Fibroblast of skin of back (primary cell): ENCODE measurements at places on chromosomes 11 and 22.
A peak's percentile ranks its signal among the peaks of the same experiment; 100 is the strongest.

DNA sequence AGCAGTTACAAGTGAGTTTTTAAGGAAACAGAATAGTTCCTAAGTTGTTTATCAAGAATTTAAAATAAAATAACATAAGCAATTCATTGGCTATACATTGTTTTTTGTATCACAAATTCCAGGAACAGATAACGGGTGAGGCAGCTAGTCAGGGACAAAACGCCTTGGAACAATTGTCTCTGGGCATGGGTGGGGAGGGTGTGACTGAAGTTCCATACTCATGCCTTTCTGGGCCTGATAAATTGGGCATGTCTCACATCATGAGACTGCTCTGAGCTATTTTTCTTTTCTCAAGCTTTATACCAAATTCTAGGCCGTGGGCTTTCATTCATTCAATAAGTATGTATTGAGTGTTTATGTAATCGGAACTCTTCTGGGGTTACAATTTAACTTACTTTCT is 21.6 kb downstream of the FOLR3 start:
- DNase-seq, result no peak

GRCh38 chr11:132588366-132588765 is 943.9 kb downstream of the OPCML start:
- DNase-seq, result peak; percentile 44

DNA sequence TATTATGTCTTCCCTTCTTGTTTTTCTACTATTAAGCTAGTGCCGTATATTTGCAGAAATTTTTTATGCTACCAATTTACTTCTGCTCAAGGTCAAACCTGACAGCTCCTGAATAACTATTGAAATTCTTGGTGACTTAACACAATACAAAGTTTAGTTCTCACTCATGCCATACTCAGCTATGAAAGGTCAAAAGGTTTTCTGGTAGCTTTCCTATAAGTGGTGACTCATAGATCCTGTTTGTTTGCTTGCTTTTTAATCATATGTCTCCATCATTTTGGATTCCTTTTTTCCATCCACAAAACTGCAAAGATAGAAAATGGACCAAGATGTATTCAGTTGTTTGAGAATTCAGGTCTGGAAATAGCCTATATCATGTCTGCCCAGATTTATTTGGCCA is 855.8 kb upstream of the LRRC4C start:
- peak; percentile 30 for DNase-seq

DNA sequence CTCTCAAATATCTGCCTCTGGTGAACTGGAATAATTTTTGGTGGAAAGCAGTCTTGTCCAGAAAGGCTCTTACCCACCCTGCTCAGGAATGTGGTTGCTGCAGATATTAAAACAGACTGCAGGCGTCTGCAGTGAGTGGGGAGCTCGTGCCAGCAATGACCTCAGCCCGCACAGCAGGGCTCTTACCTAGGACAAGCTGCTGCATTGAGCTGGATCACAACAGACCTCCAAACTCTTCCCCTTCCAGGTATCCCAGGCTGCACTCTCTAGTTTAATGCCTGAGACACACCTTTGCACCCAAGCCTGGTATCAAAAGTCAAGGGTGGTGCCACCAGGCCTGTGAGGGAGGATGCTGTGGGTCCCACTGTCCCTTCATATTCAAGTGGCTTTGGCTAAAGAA is 69.7 kb upstream of the CDON start:
- no peak for DNase-seq

DNA sequence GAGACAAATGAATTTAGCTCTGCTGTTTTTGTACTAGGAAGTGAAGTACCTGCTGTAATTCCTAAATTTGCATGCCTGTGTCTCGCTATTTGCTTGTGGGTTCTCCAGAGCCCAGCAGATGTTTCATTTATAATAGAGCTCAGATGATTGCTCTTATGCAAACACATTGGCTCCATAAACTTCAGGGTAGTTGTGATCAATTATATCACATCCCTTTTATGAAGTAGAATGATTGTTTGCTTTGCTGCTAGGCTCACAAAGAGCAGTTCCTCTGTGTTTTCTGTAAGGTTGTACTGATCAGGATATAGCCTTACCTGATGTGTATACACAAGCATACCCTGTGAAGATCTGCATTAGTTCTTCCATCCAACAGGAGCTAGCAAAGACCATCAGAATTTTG is 64.1 kb downstream of the C11orf87 start:
- DNase-seq, result no peak

DNA sequence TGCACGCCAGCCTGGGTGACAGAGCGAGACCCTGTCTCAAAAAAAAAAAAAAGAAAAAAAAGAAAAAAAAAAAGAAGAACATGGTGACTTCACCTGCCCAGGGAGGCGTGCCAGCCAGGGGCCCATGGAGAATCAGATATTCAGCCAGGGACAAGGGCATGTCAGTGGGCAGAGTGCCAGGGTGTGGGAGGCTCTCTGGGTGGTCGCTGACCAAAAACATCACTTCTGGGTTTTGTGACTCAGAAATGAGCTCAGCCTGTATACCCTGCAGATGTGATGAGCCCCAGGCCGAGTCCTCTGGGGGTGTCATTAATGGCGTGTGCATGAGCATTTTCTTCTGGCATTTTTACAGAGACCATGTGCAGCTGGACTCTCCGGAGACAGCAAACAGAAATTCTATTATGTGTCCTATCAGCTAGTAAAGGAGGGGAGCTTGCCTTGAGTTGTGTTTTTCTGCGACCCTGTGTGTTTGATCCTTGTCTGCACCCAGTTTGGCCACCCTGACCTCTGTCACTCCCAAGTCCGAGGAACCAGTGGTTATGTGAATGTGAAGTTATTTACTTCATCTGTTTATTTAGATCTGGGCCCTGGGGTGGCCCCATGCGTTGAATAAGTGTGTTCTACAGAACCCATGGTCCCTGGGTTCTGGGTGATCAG is 53.6 kb downstream of the BCR start:
- peak; percentile 79 for DNase-seq

DNA sequence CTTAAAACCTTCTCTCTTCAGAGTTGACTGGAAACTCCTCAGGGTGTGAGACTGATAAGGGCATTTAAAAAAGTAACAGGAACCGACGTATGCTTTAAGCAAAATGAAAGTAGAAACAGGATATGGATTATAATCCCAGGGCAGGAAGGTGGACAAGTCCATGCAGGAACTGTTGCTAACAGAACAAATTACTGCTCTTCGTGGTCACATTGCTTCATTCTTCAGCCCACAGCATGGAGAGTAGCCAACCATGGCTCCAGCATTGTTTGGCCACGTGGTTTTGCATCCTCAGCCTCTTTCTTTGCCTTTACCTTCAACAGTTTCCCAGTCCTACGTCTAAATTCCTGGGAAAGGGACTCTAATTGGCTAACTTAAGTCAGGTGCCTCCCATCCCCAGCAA is 563.1 kb upstream of the ISX start:
- no peak for DNase-seq

DNA sequence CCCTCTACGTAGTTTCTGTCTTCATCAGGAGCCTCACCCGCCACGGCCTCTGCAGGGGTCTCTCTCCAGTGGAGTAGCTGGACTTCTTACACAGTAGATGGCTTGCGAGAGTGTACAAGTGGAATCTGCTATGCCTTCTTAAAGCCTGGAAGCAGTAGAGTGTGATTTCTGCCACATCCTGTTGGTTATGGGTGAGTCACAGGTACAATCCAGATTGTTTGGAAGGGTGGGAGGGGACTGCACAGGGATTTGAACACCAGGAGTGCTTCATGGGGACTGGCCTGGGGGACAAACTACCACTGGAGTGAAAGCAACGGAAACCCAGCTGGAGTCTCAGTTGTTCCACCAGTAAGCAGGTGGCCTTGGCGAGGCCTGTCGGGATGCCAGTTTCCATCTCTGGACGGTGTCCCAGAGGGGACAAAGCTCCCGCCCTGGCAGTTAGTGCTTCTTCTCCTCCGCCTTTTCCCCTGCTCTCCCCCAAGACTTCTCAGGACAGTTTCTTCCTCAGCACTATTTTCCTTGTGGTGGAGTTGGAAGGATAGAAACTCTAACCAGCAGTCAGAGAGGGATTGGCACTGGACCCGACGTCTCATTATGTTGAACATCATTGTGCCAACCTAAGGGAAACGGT is 85.0 kb upstream of the RCN1 start:
- DNase-seq, result peak; percentile 50

DNA sequence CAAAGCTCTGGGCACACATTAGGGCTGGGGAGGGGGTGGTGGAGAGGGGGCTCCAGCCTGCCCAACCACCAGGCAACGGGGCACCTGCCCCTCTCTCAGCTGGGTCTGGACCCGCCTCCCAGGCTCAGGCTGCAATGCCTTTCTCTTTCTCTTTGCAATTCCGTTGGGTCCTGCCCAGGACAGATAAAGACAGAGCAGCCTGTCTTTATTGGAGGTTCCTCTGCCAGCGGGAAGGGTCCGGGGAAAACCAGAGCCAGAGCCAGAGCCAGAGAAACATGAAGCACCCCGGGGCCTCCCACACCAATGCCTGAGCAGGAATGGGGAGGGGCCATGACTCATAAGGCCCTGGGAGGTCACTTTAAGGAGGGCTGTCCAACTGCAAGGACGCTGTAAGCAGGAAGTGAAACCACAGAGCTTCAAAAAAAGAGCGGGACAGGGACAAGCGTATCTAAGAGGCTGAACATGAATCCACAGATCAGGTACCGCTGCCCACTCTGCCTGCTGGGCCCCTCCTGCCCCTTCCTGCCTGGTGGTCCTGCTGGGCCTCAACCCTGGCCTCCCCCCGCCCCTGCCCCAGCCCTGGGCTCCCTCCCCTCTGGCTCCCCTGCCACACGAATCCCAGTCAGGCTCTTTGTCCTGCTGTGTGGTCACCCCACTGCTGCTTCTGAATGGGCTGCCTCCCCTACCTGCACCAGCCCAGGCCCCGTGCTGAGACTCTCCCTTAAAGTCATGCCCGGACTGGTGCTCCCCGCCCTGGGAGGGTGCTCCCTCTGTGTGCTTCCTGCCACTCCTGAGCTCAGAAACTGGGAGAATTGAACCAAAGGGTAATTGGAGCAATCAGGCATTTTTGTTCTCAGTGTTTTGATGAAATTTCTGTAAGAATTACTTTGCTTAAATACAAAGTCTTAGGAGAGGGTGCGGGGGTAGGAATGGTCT is at the start of gene APOBEC3B:
APOBEC3B (plus strand) TSS at position 356 of the 936 bp plus-strand sequence; CDS start at position 463, 107 bp downstream.
- DNase-seq, result peak; percentile 97

- no peak for DNase-seq
Observed at GRCh38 chr11:6681949-6682348, 1.2 kb downstream of the MRPL17 start.

DNA sequence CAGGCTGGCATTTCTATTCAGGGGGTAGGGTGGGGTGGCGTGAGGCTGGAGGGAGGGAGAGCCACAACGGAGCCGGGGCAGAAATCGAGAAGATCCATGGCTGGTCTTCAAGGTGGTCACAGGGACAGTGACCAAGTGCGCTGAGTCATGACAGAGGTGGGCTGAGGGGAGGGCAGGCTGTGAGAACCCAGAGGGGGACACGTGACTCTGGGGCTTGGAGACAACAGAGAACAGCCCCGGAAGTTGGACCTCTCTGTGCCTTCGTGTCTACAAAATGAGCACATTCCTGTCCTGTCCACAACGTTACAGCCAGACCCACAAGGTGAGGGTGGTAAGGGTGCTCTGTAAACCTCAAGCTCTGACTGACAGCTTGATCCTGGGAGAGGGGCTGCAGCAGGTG is 35.1 kb upstream of the ARFGAP3 start:
- no peak for DNase-seq

- DNase-seq, result no peak
Observed at GRCh38 chr11:119607726-119608125, 121.3 kb downstream of the NECTIN1 start.

- no peak for DNase-seq
Observed at GRCh38 chr22:37505989-37506388, 13.2 kb downstream of the CARD10 start.

- DNase-seq, result no peak
Observed at GRCh38 chr11:118902336-118903203, 18.9 kb downstream of the CXCR5 start.

- no peak for DNase-seq
Observed at GRCh38 chr22:47457021-47457420, 694.6 kb downstream of the TBC1D22A start.

GRCh38 chr11:91433284-91434010 is 791.2 kb upstream of the FAT3 start:
- peak; percentile 37 for DNase-seq

- no peak for DNase-seq
Observed at GRCh38 chr11:75263944-75264349, 23.4 kb downstream of the TPBGL start.

DNA sequence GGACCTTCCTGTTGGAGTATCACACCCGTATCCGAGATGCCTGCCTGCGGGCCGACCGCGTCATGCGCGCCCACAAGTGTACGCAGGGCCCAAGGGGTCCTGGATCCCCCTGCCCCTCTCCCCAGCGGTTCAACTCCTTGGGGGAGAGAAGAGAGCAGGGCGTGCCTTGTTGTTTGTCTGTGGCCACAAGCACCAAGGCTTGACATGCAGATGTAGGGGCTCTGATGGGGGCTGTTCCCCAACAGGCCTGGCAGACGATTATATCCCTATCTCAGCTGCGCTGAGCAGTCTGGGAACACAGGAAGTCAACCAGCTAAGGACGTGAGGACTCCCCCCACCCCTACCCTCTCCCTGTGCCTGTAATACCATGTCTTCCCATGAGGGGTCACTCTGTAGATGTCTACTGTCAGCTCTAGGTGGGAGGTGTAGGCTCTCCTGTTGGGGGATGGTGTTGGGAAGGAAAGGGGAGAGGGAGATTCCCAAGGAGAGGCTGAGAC is 6.8 kb downstream of the CFL1 start:
- DNase-seq, result peak; percentile 46

- DNase-seq, result peak; percentile 72
Observed at GRCh38 chr11:69157156-69157821, 1.6 kb downstream of the SMIM38 start.

DNA sequence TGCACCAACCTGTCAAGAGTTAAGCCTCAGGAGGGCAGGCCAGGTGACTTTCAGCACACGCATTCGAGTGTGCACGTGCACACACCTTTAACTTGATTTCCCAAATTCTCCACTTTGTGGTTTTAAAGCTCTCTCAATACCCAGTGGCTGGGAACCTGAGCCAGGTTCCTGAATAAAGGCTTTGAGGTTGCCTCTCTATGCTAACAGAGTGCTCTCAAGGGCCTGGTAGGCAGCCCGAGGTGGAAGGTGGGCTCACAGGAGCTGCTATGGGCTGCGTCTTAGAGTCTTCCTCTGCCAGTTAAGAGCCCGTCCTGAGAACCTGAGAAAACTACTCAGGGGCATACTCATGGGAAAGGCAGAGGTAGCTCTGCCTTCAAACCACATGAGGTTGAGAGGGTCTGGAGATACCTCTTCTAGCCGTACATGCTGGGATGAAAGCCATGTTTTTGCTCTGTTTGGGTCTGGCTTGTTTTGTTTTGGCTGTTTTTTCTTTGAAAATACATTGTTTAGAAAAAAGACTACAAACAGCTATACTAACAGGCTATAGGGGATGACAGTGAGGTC is 11.6 kb upstream of the SERPIND1 start:
- no peak for DNase-seq

GRCh38 chr11:5489576-5490357 is 1.3 kb downstream of the OR52D1 start:
- no peak for DNase-seq

DNA sequence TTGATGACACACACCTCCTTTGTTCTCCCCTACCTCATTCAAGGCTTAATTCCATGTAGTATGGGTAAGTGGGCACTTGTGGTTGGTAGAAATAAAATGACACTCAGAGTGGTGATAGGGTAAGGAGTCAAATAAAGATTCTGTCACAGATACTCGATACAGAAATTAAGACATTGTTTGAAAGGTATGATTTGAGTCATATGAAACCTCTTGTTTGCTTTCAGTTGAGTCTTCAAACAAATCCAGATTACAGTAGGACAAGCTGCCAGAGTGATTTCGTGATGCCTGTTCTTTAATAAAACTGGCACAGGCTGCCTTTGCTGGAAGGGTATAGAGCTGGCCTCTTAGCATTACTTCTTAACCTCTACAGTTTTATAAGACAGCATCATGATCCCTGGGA is 182.4 kb downstream of the SPON1 start:
- no peak for DNase-seq

- DNase-seq, result peak; percentile 47
Observed at GRCh38 chr22:40215266-40215665, 37.5 kb downstream of the TNRC6B start.
